ENCODE measurements at places on chromosomes 12 and 14. TPM values are rescaled to one million over a fixed set of nuclear protein-coding genes. Genes with fewer than 3 reads are reported as not detected.

Gene REM2
- 0.05 TPM for total RNA-seq

Gene TMEM260
- total RNA-seq, result 7.0 TPM

Gene FBRSL1
- 0.66 TPM for total RNA-seq

Gene C12orf54
- total RNA-seq, result not detected

Gene OLR1
- 32.4 TPM for total RNA-seq

Gene SYNDIG1L
- not detected for total RNA-seq

Gene KCNH3
- 0.08 TPM for total RNA-seq

Gene IL22
- not detected for total RNA-seq

Gene RAB3IP
- total RNA-seq, result 20.0 TPM

Gene SLC25A47
- total RNA-seq, result not detected

Gene OTOGL
- total RNA-seq, result 0.50 TPM

Gene MCRS1
- total RNA-seq, result 73.6 TPM

Gene TAS2R46
- total RNA-seq, result 0.89 TPM

Data from SJSA1 (cell line).